ENCODE measurements at places on chromosomes 12 and 14. TPM values are rescaled to one million over a fixed set of nuclear protein-coding genes. Genes with fewer than 3 reads are reported as not detected.

SALL2 gene
- 1.2 TPM for total RNA-seq

AQP2 gene
- not detected for total RNA-seq

TUBA1B gene
- total RNA-seq = 2,611 TPM

PITPNM2 gene
- 12.5 TPM for total RNA-seq

AICDA gene
- 0.05 TPM for total RNA-seq

MARK3 gene
- 64.7 TPM for total RNA-seq
